ENCODE measurements at places on chromosomes 3 and 15.

DNA sequence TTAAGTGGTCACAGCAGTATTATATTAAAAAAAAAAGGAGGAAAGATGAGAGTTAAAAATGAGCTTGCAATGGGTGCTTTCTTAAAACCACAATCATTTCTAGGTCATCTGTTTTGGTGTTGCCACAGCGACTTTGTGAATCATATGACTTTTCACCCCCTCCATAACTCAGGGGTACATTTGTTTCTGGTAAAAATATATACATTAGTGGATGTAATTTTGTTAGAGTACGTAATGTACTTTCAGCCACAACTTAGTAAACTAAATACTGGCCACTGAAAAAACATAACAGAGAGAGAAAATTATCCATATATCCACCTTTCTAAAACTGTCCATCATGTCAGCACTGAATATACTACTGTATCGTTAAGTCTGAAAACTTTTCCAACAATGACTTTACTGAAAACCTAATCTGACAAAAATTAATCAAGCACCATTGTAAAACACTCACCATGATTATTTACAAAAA lies 3.4 kb downstream of the ANKRD28 start:
- DNase-seq, result no peak

DNA sequence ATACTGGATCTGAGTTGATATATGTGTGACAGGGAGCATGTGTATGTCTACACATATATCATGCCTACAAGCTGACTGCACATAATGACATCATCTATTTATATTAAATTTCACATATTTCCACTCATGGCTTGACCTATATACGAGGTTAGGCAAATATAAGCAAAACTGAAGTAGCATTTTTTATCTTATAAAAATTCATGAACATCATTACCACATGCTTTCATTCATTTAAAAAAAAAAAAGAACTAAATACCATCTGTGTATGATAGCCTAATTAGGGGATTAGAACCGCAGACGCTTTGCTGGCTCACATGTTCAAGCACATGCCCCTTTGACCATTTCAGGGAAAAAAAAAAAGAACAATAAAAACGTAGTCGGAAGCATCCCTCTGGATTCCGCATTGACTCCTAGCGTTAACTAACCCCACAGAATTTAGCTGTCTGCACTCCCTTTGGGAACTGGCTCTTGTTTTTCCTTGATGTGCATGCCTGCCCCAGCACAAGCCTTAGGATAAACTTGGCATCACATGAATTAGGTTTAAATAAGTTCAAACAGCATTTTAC lies 888.4 kb downstream of the ROBO1 start:
- no peak for DNase-seq

DNA sequence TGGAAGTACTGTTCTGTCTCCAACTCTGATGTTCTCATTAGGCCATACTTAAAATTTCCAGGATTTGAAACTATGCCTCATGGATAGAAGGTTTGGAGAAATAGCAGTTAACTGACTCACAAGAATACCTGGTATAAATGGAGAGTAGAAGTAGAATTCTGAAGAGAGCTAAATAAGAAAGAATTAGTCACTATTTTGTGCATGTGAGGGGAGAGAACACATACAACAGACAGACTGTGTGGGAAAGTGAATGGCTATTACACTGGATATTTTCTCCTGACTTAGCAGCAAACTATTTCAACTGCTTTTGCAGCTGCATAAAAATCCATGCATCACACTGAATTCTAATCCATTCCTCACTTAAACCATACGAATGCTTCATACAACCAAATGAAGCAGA lies 71.3 kb downstream of the C3orf70 start:
- no peak for DNase-seq

- no peak for DNase-seq
Measured at GRCh38 chr15:77493324-77493907, 72.7 kb downstream of the HMG20A start.

- no peak for DNase-seq
Measured at GRCh38 chr15:71957026-71957425, 146.7 kb downstream of the NR2E3 start.

DNA sequence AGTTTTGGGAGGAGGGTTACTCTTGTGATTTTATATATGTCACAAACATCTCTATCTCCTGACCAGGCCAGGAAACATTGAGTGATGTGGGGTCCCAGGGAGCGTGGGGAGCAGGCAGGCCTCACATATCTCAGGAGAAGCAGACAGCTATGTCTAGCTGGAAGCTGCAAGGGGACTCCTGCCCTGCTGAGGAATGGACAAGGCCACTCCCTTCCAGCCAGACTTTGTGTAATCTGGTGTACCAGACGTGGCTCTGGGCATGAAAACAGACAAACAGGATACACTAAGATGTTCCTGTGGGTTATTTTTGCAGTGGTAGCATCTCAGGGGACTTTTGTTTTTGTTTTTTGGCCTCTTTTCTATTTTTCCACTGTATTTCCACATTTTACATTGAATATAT lies 23.2 kb downstream of the CYP8B1 start:
- DNase-seq, result no peak

Measured in GM12891 (cell line).